ENCODE measurements at places on chromosomes 6 and 20.

- DNase-seq = no peak
These were observed 51.5 kb upstream of the PTPRT start for GRCh38 chr20:43241057-43241702.

DNA sequence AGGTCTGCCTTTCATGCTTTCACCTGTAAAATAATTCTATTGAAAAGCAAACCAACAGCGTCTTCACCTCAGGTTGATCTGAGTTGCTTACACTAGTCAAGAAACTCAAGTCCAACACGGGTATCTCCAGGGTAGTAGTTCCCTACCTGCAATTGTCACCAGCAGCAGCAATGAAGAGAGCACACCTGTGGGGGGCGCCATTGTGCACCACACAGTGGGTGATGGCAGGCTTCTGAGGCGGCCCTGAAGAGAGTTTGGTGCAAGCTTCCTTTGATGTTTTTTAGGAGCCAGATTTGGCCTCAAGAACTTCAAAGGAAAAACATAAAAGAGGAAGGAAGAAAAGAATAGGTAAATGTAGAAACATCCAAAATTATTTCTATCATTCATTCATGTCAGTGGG is 45.1 kb downstream of the KIAA0319 start:
- DNase-seq = no peak

DNA sequence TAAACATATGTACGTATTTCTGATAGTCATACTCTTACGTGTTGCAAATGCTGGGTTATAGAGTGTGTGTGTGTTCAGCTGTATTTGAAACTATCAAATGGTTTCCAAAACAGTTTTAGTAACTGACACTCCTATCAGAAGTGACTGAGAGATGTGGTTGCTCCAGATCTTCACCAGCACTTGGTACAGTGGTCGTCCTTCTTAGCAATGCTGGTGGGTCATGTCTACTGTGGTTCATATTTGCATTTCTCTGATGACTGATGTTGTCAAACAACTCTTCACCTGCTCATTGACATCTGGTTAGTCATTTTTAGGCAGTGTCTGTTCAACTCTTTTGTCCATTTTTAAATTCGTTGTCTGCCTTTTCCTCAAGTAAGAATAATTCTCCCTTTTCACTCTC is 259.3 kb downstream of the KIF16B start:
- no peak for DNase-seq

DNA sequence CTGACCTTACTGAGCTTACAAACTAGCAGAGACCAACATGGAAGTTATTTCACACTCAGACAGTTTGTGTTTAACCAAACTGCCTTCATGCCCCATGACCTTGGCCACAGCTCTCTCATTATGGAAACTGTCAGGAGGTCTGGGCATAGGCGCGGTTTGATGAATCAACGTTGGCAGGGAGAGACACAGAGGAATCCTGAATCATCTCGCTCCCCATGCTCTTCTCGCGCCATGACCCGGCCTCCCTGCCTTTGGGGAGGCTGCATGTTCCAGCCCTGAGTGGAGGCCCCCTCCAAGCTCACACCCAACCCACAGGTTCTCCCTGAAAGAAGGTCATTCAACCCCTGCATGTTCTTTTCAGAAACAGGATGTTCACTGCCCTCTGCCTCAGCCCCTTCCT is 15.9 kb upstream of the GDAP1L1 start:
- no peak for DNase-seq

DNA sequence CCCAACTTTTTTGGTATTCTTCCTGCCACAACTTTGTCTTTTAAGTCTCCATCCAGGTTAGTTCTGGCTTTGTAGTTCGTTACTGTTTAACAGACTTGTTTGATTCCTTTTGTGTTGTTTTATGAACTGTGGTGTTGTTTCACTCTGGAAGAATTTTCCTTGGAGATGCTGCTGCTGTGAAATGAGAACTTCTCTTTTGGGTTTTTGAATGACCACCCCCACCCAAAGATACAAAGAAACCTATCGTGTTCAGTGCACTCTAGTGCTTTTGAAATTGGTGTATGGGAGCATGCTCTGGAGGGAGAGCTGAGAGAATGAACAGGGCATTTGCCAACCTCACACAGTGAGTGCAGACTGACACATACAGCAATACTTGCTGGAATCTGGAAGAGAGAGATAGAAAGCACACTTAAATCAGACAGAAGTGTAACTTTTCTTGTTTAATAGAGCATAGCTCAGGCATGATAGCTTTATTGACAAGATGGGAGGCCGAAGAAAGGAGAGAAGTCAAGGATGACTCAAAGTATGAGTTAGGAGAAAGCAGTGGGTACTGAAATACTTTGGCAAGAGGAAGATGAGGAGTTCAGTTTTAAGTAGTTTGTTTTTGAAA is 293.1 kb downstream of the SOX4 start:
- DNase-seq = no peak

- no peak for DNase-seq
These were observed 202.4 kb downstream of the MOXD1 start for GRCh38 chr6:132198896-132199295.

GRCh38 chr6:18600255-18600654 is 213.1 kb downstream of the RNF144B start:
- no peak for DNase-seq

GRCh38 chr6:84062519-84063154 is 29.1 kb downstream of the MRAP2 start:
- DNase-seq = no peak

DNA sequence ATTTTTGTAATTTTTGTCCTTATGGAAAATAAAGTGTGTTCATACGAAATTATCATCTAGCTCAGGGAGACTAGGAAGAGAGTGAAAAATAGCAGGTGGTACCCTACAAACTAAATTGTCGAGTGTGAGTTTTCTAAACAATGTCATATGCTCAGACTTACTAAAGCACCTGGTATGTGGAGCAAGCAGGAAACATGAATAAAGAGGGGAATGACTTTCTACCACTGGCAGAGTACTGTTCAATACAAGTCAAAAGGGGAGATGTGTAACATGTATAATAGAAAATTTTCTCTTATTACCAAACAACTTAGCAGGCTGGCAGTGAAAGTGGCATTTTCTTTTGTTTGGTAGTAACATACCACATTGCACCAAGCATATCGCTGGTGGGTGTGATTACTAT is 36.1 kb downstream of the CTNNBL1 start:
- DNase-seq = no peak

DNA sequence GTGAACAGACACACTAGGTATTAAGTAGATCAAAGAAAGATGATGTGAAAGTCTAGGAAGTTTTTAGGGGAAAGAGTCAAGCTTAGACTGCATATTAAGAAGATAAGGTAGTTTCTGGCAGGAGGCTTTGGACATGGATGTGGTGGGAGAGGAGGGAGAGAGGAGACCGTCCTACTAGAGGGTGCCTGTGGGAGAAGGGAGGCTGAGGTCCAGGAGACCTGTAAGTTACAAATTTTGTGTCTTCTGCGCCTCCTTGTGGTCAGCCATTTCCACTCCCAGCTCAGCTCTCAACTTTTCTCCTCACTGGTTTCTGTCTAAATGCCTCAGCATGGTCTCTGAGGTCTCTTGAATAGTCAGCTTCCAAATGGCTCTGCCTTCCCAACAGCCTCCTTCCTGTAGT is 193.5 kb downstream of the UNC5CL start:
- DNase-seq = no peak

DNA sequence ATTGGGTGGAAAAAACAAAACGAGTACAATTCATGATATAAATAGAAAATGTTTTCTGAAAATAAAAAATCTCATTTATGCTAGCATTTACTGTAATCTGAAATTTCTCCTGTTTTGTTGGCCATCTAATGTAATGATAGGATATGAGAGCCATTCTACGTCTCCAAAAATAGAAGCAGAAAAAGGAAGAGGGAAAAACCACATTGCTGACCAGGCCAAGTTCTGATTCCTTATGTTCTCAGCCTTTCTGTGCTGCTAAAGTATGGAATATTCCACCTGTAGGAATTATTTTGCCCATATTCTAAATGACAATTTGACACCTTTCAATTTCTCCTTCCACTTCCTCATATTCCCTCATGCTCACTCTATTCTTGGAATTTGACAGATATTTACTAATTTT is 110.2 kb downstream of the TBXT start:
- DNase-seq = no peak

- DNase-seq = no peak
These were observed 128.3 kb upstream of the TBX18 start for GRCh38 chr6:84892671-84893070.

DNA sequence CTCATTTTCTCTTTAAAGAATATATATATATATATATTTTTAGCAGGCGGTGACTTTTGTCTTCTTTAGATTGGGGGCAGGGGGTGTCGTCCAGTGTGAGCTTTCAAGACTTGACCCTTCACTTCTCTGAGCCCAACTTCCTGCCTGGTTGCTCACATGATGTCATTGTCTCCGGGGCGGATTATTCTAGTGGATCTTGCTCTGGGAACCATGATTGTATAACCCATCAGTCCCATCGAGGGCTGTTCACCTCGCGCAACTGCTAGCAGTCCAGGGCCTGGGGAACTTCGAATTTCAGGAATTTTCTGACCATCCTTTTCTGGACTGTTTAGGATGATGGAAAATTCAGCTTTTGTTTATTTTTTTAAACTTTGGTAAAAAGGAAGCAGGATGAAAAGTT is 1.0 kb downstream of the IGF2R start:
- no peak for DNase-seq

GRCh38 chr6:124870611-124871459 is 91.4 kb upstream of the RNF217 start:
- no peak for DNase-seq

GRCh38 chr6:101845621-101846020 is 452.1 kb downstream of the GRIK2 start:
- no peak for DNase-seq

DNA sequence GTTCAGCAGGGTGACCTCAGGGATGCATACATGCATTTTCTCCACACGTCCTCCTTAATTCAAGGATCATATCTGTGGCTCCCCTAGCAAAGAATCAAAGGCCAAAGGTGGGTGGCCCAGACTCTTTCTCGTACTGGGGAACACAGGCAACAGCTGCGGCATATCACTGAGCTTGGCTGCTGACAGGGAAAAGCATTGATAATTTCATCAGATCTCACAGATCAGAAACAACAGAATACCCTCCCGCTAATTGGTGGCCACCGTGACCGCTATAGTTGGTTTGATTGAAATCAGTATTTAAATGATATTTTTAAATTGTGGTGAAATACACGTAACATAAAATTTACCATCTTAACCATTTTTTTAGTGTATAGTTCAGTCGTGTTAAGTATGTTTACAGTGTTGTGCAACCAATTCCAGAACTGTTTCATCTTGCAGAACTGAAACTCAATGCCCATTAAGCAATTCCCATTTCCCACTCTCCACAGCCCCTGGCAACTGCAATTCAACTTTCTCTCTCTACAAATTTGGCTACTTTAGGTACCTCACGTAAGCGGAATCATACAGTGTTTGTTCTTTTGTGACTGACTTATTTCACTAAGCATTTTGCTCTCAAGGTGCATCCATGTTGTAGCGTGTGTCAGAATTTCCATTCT is 74.7 kb upstream of the TMEM170B start:
- no peak for DNase-seq

DNA sequence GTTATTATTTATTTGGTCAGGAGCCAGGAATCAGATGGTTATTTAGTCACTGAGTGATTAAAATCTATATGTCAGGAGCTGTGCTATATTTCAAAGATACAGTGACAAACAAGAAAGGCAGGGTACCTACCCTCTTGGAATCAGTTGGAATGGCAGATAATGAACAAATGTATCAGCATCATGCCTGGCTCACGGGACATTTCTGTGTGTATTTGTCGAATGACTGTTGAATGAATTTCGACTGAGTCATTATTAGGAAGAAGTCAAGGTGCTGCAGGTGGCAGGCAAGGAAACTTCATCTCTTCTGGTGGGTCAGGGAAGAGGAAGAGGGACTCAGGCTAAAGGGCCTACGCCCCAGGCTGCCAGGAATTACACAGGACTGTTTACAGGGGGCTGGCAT is 13.6 kb downstream of the PKIG start:
- DNase-seq = no peak

- no peak for DNase-seq
These were observed 56.1 kb downstream of the PSMG4 start for GRCh38 chr6:3314621-3315467.

GRCh38 chr6:155528982-155529453 is 73.4 kb upstream of the NOX3 start:
- DNase-seq = no peak

GRCh38 chr6:44229376-44230033 is 6.1 kb downstream of the SLC29A1 start:
- no peak for DNase-seq

DNA sequence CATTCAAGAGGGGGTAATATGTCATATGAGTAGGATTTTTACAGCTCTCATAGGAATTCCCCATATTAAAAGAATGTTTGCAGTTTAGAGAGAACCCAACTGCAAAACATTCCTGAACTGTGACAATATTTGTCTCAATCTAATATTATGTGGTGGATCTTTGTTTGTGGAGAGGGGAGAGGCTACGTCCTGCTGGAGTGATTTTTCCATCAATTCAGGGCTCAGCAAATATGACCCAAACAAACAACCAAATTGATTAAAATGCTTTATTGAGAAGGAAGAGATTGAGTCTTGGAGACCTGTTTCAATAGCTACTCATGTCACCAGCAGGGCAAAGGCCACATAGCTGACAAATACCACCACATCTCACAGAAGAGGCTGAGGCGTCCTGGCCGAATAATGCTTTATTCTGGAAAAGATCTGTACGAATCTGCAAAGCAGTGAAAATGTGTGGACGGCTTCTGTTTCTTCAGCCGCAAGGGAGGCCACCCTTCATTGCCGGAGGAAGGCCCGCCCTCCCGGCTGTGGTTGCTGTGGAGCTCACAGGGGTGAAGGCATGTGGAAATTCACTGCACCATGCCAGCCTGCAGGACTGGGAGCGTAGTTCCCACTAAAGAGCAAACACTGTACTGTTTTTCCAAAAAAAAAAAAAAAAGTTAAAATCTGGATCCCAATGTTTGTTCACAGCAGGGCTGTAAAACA is 89.7 kb upstream of the QKI start:
- no peak for DNase-seq

- DNase-seq = peak; percentile 82
These were observed 2.9 kb downstream of the EEF1A2 start for GRCh38 chr20:63495741-63496595.

DNA sequence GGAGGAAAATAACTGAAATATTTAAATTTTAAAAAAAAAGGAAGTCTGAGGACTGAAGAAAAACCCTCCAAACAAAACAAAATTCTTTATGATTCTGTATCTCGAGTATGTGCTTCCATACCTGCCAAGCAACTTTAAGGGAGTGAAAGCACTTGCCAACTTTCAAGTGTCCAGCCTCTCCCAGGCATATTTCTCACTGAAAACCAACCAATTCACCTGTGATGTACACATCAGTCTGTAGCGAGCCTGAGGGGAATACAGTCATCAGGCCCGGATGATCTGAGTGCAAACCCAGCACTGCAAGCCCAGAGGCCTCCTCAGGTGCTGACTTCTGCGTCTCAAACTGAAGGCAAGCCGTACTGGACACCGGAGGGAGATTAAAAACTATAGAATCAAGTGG is 164.8 kb upstream of the NT5E start:
- no peak for DNase-seq

DNA sequence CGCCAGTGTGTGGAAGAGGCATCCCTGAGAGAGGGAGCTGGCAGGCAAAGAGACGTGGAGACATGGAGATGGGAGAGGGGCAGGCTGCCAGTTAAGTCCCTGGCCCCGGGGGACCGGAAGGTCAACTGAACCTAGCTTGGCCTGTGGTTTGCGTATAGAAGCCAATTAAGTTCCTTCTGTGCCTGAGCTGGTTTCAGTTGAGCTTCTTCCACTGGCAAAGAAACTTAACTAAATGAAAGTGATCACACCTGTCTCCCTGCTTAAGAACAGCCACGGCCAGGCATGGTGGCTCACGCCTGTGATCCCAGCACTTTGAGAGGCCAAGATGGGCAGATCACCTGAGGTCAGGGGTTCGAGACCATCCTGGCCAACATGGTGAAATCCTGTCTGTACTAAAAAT is 26.7 kb upstream of the NNAT start:
- no peak for DNase-seq
